Upper lobe of left lung (tissue), 6 donors: ENCODE measurements at places on chromosomes 16 and 17.
A peak's percentile ranks its signal among the peaks of the same experiment; 100 is the strongest.

- no peak for DNase-seq
Measured at GRCh38 chr16:75319513-75320411, 68.3 kb upstream of the BCAR1 start.

- DNase-seq: no peak
Measured at GRCh38 chr16:88451586-88452481, 1.2 kb upstream of the ZFPM1 start.

DNA sequence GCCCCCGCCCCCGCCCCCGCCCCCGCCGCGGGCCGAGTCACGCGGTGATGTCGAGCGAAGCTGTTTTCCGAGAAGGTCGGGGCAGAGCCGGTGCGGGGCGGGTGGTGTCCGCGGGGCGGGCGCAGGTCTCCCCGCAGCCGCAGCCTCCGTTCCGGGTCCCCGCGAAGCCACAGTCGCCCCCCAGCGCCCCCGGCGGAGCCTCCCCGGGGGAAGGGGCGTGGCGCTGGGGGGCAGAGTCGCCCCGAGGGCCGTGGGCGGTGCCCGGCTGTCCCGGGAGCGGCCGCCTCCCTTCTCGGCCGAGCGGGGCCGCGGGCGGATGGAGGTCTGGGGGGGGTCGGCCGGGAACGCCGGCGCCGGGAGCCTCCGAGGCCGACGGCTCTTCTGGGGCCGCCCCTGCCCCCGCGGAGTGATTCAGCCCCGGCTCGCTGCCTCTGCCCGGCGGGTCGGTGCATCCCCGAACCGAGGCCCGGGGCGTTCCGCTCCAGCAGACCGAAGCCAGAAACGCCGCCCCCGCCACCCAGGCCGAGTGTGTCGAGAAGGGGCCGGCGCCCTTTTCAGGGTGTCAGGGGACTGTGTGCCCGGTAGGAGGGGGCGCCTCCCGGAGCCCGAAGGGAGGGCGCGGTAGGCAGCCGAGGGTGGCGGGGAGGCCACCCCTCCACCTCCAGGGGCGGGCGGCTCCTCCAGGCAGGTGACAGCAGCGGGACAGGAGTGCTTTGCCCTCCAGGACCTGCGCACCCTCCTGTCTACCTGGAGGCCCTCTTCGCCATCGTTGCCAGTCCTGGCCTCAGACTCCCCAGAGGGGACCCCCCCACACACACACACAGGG, 1.7 kb downstream of the METRNL start:
- peak; percentile 94 for DNase-seq

- no peak for DNase-seq
Measured at GRCh38 chr17:21742326-21742725, 50.0 kb downstream of the KCNJ18 start.

GRCh38 chr17:65634533-65634932, 73.1 kb upstream of the AXIN2 start:
- DNase-seq: no peak

DNA sequence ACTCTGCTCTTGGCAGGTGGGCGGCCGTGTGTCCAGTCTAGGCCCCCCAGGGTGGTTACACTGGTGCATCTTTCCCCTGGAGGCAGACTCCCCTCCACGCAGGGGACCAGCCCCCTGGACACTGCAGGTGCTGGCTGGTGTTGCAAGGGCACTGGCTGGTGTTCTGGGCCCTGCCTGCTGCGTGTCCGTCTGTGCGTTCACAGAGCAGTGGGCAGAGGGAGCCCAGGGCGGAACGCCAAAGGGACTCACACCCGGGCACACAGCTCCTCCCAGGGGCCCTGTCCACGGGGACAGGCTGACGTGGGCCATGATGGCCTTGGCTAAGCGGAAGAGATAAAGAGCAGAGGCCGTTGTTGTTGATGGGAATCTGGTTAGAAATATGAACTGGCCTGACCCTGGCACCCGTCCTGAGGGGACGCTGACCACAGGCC, 27.3 kb downstream of the ACSF3 start:
- no peak for DNase-seq

DNA sequence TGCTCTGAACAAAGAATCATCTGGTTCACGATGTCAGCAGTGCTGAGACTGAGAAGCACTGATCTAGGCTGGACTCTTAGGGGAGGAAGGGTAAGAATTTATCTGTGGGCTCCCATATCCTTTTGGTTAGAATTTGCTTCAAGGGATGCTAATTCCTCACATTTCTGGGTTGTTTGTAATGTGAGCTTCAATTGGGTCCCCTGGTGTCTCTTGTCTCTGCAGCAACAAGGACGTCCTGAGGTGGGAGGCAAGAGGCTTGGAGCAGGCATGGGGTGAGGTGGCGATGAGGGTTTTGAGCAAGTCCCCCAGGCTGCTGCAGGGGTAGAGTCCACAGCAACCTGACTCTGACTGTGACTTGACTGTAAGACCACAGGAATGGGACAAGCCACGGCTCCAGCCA, 213.8 kb upstream of the NLRP1 start:
- no peak for DNase-seq

DNA sequence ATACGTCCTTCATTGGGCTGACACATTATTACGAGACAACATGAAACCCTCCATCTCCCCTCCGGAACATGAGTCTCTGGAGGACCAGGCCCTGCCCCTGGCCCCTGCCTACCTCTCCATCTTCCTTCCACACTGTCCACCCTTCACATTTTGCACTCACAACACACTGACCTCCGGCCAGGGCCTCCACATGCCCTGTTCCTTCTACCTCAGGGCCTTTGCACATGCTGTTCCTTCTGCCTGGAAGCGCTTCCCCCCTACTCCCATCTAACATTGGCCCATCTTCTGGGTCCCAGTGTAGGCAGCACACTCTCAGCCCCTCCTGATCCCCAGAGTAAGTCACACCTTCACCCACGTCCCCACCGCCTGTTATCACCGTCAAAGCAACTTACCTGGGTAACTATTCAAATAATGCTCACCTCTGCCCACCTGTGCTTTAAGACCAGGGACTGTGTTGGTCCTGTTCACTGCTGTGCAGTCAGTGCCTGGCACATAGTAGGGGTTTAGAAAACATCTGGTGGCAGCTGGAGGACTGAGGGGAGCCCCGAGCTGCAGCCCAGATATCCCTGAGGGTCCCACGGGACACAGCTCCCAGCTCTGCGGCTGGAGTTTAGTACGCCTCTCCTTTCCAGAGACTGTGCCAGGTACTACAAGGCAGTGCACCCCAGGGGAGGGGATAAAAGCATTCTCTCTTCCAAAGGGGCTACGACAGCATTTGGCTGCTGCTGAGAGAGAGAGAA, 27.2 kb downstream of the RPH3AL start:
- no peak for DNase-seq

DNA sequence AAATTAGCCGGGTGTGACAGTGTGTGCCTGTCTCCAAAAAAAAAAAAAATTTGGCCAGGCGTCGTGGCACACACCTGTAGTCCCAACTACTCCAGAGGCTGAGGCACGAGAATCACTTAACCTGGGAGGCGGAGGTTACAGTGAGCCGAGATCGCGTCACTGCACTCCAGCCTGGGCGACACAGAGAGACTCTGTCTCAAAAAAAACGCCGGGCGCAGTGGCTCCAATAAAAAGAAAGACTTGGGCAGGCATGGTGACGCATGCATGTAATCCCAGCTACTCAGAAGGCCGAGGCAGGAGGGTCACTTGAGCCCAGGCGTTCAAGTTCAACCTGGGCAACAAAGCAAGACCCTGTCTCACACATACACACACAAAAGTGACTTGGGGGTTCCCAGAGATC, 3.6 kb downstream of the LSM12 start:
- no peak for DNase-seq

DNA sequence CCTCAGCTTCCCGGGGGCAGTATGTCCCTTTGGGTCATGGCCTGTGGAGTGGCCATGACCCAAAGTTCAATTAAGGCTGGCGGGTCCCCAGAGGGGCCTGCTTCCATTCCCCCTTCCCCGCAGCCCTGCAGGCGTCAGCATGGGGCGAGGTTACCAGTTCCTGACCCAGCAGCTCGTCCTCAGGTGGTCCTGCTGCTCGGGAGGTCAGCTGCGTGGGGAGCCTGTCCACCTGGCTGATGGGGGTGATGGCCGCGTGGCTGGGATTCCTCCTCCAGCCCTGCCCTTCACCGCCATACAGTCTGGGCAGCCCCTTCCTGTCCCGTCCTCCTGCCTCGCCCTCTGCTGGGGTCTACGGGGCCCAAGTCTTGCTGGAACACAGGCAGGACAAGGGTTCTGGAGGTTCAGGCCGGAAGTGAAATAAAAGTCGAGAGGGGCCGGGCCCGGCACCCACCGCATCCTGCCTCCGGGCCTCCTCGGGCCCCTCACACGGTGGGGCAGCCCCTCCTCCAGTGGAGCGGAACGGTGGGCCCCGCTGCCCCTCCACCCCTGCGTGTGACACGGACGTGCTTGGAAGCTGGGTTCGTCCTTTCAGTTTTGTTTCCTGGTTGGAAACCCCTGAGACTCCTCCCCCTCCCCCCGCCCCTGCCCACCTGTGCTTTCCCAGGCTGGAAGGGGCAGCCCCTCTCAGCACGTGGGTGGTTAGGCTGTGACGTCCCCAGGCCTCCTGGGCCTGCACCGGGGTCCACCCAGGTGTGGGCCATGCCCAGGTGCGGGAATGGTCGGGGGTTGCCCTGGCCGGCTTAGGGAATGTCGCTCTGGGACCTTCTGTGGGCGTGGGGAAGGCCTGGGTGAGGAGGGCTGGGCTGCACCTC, 6.8 kb downstream of the UBALD2 start:
- DNase-seq: peak; percentile 51

GRCh38 chr16:49366669-49367068, 6.9 kb upstream of the C16orf78 start:
- DNase-seq: no peak

- no peak for DNase-seq
Measured at GRCh38 chr17:71273441-71273840, 847.4 kb upstream of the SOX9 start.

GRCh38 chr16:49513040-49513439, 139.4 kb downstream of the C16orf78 start:
- no peak for DNase-seq

DNA sequence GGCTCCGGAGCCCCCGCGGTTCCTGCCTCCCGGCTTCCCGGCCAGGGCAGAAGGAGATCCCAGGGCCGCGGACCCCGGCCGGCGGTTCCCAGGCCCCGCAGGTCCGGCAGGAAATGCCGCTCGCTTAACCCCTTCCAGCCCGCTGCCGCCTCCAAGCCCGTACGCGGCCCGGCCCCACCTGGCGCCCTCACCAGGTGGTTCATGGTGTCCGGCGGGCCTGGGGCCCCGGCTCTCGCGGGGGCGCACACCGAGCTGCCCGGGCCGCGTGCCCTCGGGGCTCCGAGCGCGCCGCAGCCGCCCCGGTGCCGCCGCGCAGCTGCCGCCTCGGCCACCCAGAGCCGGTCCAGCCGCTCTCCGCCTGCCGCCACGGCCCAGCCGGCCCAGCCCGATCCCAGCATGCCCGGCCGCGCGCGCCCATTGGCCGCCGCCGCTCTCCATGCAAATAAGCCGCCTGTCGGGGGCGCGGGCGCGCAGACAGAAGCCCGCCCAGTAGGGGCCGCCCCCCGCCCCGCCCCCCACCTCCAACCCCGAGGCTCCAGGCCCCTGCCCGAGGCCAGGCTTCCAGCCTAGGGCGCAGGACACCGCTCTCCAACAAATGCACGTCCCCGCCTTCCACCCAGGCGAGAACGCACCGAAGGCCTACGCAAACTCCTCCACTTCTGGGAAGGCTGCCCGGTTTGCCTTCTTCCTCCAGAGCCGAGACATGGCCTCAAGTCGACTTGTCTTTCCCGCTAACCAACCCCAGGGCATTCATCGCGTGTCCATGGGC, at the start of gene BCAR1:
BCAR1 (minus strand) TSS at position 345 of the 769 bp plus-strand sequence; CDS start at position 203, 142 bp downstream.
- DNase-seq: peak; percentile 89

GRCh38 chr17:31856750-31857149, 2.3 kb downstream of the COPRS start:
- no peak for DNase-seq
